Mesothelial cell of epicardium (in vitro differentiated cells): ENCODE measurements at places on chromosomes 1 and 21.

DNA sequence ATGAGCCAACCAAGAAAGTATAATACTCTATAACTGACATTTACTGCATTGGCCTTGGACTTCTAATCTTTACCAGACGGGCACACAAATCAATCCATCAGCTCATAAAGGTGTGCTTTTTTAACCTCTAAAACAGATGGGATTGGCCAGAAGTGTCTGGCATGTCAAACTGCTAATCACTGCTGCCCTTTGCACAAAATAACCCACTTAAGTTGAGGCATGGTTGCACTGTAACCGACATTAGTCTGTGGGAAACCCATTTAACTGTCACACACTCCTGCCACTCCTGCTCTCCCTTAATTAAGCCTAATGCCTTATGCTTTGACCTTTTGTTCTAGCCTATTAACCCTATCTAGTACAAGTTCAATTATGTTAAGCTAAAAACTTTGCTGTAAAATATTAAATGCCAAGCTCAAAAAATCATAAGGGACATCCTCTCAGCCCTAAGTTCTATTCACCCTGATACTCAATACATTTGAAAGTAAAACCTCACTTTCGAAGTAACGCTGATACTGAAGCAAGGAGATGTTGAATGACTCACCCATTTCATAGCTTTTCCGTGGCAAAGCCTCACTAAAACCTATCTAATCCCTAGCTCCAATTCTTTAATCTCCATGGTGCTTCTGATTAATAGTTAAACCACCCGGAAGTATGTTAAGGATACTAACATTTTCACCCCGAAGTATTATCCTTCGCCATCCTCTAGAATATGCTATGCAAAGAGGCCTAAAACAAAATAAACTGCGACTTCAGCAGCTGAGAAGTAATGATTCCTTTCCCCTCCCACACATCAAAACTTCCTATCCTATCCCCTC is 12.9 kb downstream of the NRIP1 start:
- DNase-seq, result no peak

GRCh38 chr1:27318596-27318995 is 3.4 kb upstream of the TMEM222 start:
- DNase-seq, result no peak

- no peak for DNase-seq
Observed at GRCh38 chr1:31019401-31019800, 46.1 kb downstream of the PUM1 start.

GRCh38 chr1:231493421-231494185 is 34.9 kb upstream of the TSNAX start:
- no peak for DNase-seq
